Hematopoietic multipotent progenitor cell treated with erythropoietin and hydrocortisone succinate and interleukin-3 and kit ligand, for 6 days (in vitro differentiated cells): ENCODE measurements at places on chromosomes 4 and X.

GRCh38 chrX:22315151-22315550, 42.4 kb downstream of the CBLL2 start:
- DNase-seq = no peak

- DNase-seq = no peak
Observed at GRCh38 chr4:41260116-41260733, 3.5 kb downstream of the UCHL1 start.

DNA sequence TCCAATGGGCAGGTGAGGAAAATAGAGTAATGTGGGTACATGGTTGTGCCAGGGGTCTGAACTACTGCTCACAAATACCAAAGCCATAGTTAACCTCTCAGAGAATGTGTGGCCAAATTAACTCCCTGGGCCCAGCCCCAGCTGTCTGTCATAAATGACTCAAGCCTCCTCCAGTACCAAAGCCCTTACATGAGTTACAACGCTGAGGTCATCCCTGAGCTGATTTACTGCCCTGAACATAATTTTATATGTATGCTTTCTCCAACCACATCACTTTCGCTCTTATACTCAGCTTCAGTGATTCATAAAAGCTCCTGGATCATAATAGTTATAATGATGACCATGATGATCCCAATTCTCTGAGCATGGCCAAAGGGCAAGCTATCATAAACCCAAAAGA, 283.9 kb downstream of the NKX6-1 start:
- no peak for DNase-seq

- no peak for DNase-seq
Observed at GRCh38 chr4:109232681-109233080, 69.8 kb downstream of the COL25A1 start.
